ENCODE measurements at places on chromosomes 13 and 19. TPM values are rescaled to one million over a fixed set of nuclear protein-coding genes. Genes with fewer than 3 reads are reported as not detected.

IZUMO1 gene
- 0.60 TPM for total RNA-seq

GPR180 gene
- 3.6 TPM for total RNA-seq

GRCh38 chr19:15673176-15673654 lies 328 bp downstream of the CYP4F12 start:
- H3K27me3 ChIP-seq: peaks cover 5% of the 10 kb centered on the region
- peak overlapping the region; percentile 87 for H3K27ac ChIP-seq
- DNase-seq: peak; percentile 15

DNA sequence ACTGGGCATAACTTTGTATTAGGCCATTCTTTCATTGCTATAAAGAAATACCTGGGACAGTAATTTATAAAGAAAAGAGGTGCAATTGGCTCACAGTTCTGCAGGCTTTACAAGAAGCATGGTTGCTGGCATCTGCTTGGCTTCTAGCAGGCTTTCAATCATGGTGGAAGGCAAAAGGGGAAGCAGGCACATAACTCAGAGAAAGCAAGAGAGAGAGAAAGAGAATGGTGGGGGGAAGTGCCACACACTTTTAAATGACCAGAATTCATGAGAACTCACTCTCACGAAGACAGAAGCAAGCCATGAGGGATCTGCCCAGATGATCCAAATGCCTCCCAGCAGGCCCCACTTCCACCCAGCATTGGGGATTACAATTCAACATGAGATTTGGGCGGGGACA lies 179.7 kb downstream of the SPRY2 start:
- DNase-seq: no peak
- H3K27me3 ChIP-seq: no peaks in the 10 kb centered on the region
- peaks cover 3% of the 10 kb centered on the region for H3K4me1 ChIP-seq
- H3K4me3 ChIP-seq: no peak overlapping the region

- no peaks in the 10 kb centered on the region for H3K4me1 ChIP-seq
- no peak overlapping the region for H3K4me3 ChIP-seq
- no peak for DNase-seq
- no peaks in the 10 kb centered on the region for H3K27me3 ChIP-seq
These were observed 1312.7 kb downstream of the SLITRK1 start for GRCh38 chr13:82569581-82569980.

Measured in left ventricle myocardium inferior (tissue), 1 donor.